ENCODE measurements at places on chromosomes 7 and 10.

- DNase-seq = no peak
These were observed 36.6 kb upstream of the PRKAR2B start for GRCh38 chr7:107007892-107008287.

DNA sequence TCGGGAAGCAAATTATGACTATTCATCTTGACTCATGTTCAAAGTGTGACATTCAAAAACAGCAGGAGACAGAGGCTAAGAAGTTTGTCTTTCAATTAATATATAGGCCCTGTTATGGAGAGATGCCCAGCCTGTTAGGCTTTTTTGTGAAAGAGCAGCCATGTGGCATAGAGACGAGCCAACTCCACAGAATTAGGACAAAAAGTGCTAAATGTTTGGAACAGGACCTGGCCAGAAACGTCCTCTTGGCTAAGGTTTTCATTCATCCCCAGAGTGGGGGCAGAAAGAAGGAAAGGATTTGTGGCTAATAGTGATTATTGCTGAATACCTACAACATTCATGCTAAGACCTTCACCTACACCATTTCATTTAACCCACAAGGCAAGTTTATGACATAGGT is 324.7 kb upstream of the NPVF start:
- DNase-seq = no peak

- peak; percentile 19 for DNase-seq
These were observed 32.9 kb upstream of the BHLHA15 start for GRCh38 chr7:98178321-98178720.

GRCh38 chr7:18268571-18268970 is 227.0 kb upstream of the HDAC9 start:
- no peak for DNase-seq

DNA sequence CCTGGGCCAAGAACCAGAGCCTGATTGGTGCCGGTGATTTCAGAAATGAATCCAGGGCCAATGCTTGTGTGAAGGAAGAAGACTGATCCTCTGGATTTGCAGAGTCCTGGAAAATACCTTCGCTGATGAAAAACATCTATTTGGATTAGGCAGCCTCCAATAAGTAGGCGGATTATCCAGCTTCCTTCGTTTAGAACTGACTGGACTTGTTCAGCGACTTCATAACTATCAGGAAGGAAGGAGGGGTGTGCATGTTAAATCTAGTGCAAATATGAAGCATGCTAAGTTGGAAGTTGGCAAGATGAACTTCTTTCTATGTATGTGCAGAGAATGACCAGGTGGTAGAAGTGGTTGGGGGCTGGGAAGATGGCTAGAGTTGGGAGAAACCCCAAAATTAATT is 41.0 kb downstream of the NKX2-3 start:
- no peak for DNase-seq

DNA sequence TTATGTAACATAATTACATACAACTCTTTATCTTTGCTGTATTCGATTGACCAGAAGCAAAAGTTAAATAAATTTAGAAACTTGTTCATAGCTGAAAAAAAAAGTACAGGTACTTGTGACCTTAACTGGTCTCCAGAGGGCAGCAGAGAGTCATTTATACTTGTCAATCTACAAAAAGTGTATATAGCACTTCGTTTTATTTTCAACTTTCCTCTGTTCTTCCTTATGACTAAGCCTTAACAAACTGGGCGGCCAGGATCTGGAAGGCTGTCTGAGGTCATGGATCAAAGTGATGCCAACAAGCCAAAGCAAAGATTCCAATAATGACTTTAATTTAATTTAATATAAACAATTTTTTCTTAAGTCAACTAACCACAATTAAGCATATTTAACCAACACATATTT is 29.8 kb downstream of the C10orf67 start:
- peak; percentile 63 for DNase-seq

DNA sequence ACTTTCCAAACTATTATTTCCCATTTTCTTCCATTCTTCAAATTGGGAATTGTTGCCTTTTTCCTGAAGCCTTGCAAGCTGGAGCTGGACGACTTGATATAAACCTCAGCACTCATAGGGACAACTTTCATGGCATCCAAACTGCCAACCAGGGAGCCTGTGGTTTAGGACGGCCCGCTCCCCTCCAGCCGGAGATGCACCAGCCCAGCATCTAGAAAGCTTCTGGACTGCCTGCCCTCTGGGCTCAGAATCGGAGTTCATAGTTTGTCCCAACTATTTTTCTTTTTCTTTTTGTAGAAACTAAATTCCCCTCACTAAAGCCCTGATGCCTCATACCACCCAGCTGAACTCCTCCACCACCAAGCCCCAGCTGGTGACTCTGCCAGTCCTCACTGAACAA is 200.3 kb downstream of the DNAJB6 start:
- no peak for DNase-seq

DNA sequence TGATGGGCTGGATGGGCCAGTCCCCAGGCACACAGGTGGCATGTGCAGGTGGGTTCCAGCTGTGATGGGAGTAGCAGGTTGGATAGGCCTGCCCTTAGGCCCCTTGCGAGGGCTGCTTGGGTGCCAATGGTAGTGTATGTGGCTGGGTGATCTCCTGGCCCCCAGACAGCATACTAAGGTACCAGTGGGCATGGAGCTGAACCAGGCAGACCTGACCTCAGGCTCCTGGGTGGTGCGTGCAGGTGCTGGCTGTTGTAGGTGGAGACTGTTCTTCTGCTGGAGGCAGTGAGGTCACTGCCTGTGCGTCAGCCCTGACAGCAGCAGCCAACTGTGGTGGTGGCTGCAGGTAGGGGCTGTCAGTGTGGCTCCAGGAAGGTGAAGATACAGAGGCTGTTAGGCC is 384.7 kb downstream of the ANKRD7 start:
- DNase-seq = no peak

GRCh38 chr10:99917963-99918825 is 91.6 kb downstream of the DNMBP start:
- DNase-seq = no peak

- peak; percentile 36 for DNase-seq
These were observed 9.9 kb downstream of the SLC25A13 start for GRCh38 chr7:96311967-96312366.

DNA sequence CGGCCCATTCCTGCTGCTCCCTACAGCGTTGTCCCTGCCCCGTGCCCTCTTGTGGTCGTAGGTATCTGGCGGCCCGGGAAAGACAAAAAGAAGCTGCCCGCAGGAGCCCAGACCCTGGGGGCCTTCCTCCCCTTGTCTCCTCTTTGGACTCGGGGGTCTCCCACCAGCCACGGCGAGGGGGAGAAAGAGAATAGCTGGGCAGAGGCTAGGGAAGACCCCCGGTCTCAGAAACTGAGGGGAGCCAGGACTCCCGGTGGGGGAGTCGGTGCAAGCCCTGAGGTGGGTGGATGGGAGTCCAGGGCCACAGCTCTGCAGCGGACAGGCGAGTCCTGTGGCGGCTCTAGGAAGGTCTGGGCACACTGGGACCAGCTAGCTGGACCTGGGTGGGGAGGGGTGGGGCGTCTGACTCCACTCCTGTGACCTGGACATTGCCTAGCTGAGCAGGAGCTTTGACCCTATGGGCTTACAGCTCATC is 1.3 kb upstream of the SH2D4B start:
- DNase-seq = no peak

GRCh38 chr7:83677180-83677866 is 28.4 kb upstream of the SEMA3E start:
- no peak for DNase-seq

DNA sequence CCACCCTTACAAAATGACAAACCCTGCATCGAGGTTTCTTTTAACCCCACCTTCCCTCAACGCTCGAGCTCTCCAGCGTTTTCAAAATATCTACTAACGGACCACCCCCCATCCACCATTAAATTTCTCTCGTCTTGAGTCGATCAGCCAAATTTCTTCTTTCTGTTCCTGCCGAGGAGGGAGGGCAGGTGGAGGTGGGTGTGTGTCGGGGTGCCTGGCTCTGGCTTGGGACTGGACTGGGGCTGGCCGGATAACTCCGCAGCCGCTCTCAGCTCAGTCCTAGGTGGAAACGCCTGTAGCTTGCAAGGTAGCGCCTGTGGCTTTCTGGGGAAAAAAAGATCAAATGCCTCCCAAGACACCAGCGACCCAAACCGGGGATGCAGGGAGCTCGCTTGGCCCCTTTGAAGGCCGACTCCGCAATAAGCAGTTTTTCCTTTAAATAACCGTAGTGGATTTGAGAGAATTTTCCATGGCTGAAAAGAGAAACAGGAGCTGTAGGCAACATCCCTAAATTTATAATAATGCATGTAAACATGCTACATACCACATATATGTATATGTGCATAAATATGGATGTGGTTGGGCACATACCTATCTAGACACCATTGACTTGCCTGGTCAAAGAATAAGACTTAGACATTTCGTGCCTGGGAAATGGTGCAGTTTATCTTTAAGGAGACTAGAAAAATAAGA is 1.9 kb upstream of the TMEM178B start:
- no peak for DNase-seq

DNA sequence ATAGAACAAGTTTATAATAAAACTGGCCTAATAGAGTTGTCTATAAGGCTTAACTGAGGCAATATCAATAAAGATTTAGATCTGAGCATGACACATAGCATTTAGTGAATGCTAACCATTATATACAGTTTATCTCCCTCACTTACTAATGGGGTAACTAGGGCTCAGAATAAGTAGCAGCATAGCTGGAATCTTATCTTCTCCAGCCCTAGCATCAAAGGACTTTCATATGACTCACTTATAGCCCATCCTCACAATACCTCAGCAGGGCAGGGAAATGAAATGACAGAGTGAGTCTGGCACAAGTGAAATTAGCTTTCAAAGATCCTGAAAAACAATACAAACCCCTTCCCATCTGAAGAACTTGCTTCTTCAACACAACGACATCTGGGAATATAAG is 362.9 kb downstream of the KIF20B start:
- DNase-seq = no peak

All from mucosa of gallbladder (tissue), 1 donor.